B cell (primary cell): ENCODE measurements at places on chromosomes 5 and 9. TPM values are rescaled to one million over a fixed set of nuclear protein-coding genes. Genes with fewer than 3 reads are reported as not detected.

OR13F1 gene
- total RNA-seq, result not detected in 2 replicates

EPB41L4A gene
- 11.1 and 12.9 TPM in 2 replicates for total RNA-seq

SAXO1 gene
- 0.07 TPM in 1 of 2 replicates, not detected in the other for total RNA-seq

IL7R gene
- total RNA-seq, result 1.4 and 2.4 TPM in 2 replicates

SEMA6A gene
- 0.44 and 0.61 TPM in 2 replicates for total RNA-seq

SLC22A4 gene
- 0.27 TPM in 1 of 2 replicates, not detected in the other for total RNA-seq

MZB1 gene
- total RNA-seq, result 71.8 and 72.2 TPM in 2 replicates

TAL2 gene
- total RNA-seq, result 6.7 and 7.0 TPM in 2 replicates

CDKN2AIPNL gene
- total RNA-seq, result 15.8 and 17.2 TPM in 2 replicates

CNTNAP3 gene
- total RNA-seq, result 0.58 and 0.94 TPM in 2 replicates

KCNT1 gene
- not detected in 2 replicates for total RNA-seq

FRMPD1 gene
- total RNA-seq, result 0.05 TPM in 1 of 2 replicates, not detected in the other

TMEM232 gene
- total RNA-seq, result 2.9 and 6.1 TPM in 2 replicates

C7 gene
- not detected in 2 replicates for total RNA-seq

LCN1 gene
- not detected in 2 replicates for total RNA-seq

ZNF879 gene
- total RNA-seq, result 13.2 and 14.7 TPM in 2 replicates

KIAA1958 gene
- total RNA-seq, result 15.3 and 17.2 TPM in 2 replicates

FOXI1 gene
- not detected in 2 replicates for total RNA-seq

SPINK6 gene
- not detected in 2 replicates for total RNA-seq

REEP2 gene
- total RNA-seq, result 0.20 and 0.44 TPM in 2 replicates

EXD3 gene
- total RNA-seq, result 23.7 and 25.1 TPM in 2 replicates

COL23A1 gene
- 0.10 and 0.20 TPM in 2 replicates for total RNA-seq

PCDHGB2 gene
- 3.3 and 3.9 TPM in 2 replicates for total RNA-seq

C9orf153 gene
- 0.67 and 0.70 TPM in 2 replicates for total RNA-seq

KIF24 gene
- total RNA-seq, result 0.79 and 0.87 TPM in 2 replicates

SLC6A18 gene
- total RNA-seq, result not detected in 2 replicates

SPATA6L gene
- total RNA-seq, result 1.2 and 1.7 TPM in 2 replicates

TAF11L2 gene
- total RNA-seq, result not detected in 2 replicates

PCDHA11 gene
- total RNA-seq, result not detected in 2 replicates

KCNV2 gene
- total RNA-seq, result not detected in 2 replicates

PCDHB15 gene
- total RNA-seq, result not detected in 2 replicates

DRD1 gene
- not detected in 2 replicates for total RNA-seq

TAF11L4 gene
- total RNA-seq, result not detected in 2 replicates

ALDH1A1 gene
- total RNA-seq, result not detected in 2 replicates

PCDHB12 gene
- not detected in 2 replicates for total RNA-seq

UGT3A2 gene
- total RNA-seq, result not detected in 2 replicates

PPP1R2B gene
- total RNA-seq, result 0.15 and 0.36 TPM in 2 replicates

NREP gene
- total RNA-seq, result 15.9 and 17.0 TPM in 2 replicates

FOXD4L5 gene
- total RNA-seq, result 0.79 and 1.0 TPM in 2 replicates

NDUFA8 gene
- 12.7 and 15.7 TPM in 2 replicates for total RNA-seq

ZNF300 gene
- 8.1 and 8.7 TPM in 2 replicates for total RNA-seq

NDUFAF2 gene
- 9.7 and 10.7 TPM in 2 replicates for total RNA-seq

BDP1 gene
- 59.4 and 63.9 TPM in 2 replicates for total RNA-seq

DHFR gene
- total RNA-seq, result 12.0 and 12.6 TPM in 2 replicates

OBP2B gene
- not detected in 2 replicates for total RNA-seq
